ENCODE measurements at places on chromosomes 12 and 14. TPM values are rescaled to one million over a fixed set of nuclear protein-coding genes. Genes with fewer than 3 reads are reported as not detected.
A peak's percentile ranks its signal among the peaks of the same experiment; 100 is the strongest.

The GTF2A1 gene
- total RNA-seq, result 23.3 TPM

The OTX2 gene
- not detected for total RNA-seq

The AMDHD1 gene
- 1.2 TPM for total RNA-seq

The SYNDIG1L gene
- 0.26 TPM for total RNA-seq

The SYCP3 gene
- 0.32 TPM for total RNA-seq

The OR6C75 gene
- total RNA-seq, result not detected

The SMCO2 gene
- total RNA-seq, result not detected

The DTX1 gene
- total RNA-seq, result 4.1 TPM

The PTGES3 gene
- total RNA-seq, result 201 TPM

The POTEG gene
- not detected for total RNA-seq

The RHEBL1 gene
- total RNA-seq, result 0.29 TPM

The ACVRL1 gene
- 37.1 TPM for total RNA-seq

The CTSG gene
- 4.9 TPM for total RNA-seq

GRCh38 chr12:56431850-56432249, 17.4 kb downstream of the TIMELESS start:
- DNase-seq, result no peak

GRCh38 chr12:74530676-74531075, 7.0 kb upstream of the ATXN7L3B start:
- DNase-seq, result no peak

DNA sequence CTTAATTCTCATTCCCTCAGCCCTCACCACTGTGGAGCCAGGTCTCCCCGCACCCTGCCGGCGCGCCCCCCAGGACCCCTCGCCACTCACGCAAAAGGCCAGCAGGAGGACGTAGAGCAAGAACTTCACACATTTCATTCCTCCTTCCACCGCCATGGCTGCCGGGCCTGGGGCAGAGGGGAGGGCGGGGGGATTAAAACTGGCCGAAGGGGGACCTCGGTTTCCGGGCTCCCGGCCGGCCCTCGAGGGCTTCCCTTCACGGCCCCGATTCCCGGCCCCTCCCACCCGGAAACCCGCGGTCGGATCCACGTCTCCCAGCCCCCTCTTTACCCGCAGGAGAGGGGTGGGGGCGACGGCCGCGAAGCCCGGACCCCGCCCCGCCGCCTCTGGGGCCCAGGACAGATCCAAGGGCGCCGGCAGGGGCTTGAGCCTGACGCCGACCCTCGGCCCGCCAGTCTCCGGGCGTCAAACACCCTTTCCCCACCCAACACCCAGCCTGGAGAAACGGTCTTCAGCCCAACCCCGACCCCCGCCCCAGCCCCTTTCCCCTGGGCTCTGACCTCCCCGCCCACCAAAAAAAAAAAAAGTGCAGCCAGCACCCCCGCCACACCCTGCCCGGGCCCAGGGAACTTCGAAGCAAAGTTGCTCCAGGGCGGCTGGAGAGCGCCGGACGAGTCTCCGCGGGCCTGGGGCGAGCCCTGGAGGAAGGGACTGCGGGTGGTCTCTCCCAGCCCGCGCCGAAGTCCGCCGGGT, 447 bp downstream of the CD63 start:
- DNase-seq, result peak; percentile 76

GRCh38 chr12:10673659-10674384, at the start of gene STYK1:
STYK1 (minus strand) TSS chr12:10674052; CDS start chr12:10634618, 39,434 bp downstream.
- DNase-seq, result peak; percentile 71

DNA sequence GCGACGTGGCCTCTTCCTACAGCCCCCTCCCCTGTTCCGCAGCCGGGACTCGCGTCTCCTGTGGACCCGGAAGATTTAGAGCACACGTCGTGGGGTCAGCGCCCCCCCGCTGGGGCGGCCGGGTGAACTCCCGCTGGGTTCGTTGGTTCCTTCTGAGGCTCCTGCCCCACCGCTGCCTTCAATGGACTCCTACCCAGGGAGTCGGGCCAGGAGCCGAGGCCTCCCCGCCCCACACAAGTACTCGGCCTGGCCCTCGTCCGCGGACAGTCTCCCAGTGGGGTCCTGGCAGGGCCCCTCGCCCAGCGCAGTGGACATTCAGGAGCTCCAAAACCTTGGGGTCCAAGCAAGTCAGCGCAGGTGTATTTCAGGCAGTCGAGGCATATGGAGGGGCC, 1.2 kb downstream of the MMP17 start:
- DNase-seq, result no peak

DNA sequence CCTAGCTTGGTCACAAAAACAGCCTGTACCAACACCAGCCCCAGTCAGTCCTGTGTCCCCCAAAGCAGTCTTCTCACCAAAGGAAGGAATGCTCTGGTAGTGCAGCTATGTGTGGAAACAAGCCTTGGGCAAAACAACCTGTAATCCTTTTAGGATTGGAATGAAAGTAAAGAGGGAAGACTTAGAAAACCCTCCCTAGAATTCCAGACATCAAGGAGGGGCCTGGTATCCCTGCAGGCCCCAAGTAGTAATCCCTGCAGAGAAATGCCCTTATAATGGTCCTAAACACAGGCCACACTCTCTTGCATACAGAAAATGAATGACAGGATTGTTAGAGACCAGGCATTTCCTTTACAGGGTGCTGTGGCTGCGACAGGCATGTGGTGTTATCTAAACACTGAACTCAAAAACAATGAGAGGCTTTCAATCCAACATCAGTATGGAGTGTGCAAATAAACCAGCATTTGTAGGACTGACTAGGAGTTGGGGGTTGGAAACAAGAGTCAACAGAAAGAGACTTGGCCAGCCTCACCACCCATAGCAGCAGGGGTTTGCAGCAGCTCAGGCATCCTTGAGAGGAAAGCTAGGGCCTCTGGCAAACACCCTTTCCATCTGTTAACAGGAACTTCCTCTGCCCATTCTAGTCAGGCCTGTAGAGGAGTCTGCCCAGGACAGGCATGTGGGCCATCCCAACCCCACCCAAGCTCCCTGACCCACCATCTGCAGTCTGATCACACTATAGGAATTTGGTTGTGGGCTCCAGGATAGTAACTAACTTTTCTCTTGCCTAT, 59.1 kb downstream of the DCAF5 start:
- no peak for DNase-seq

DNA sequence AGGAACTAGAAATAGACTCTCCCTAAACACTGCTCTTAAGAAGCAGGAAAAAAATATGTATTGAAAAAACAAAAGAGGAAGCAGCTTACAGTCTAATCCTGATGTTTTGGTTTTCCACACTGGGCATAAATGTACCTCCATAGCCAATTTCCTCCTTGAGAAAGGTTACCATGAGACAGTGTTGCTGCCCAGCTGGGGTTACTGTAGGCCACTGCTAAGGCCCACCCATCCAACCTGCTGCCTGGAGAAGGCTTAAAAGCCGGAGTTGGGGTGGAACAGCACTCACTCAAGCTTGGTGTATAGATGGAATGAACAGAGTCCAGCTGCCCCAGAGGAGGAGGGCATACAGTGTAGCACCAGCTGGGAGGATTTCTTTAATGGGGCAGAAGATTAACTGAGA, 41.1 kb downstream of the ERG28 start:
- no peak for DNase-seq

- DNase-seq, result no peak
Measured at GRCh38 chr12:94957006-94957405, 46.5 kb downstream of the NDUFA12 start.

GRCh38 chr12:124401704-124402221, 106.9 kb downstream of the RFLNA start:
- DNase-seq, result no peak

GRCh38 chr12:26726956-26727355, 106.0 kb downstream of the ITPR2 start:
- DNase-seq, result no peak

GRCh38 chr14:54890788-54891187, 11.8 kb downstream of the GCH1 start:
- DNase-seq, result no peak

GRCh38 chr12:14871247-14871646, 14.4 kb downstream of the MGP start:
- DNase-seq, result no peak

- no peak for DNase-seq
Measured at GRCh38 chr12:25186038-25186787, 8.7 kb downstream of the DNAI7 start.

GRCh38 chr12:104280111-104280510, 23.4 kb upstream of the EID3 start:
- no peak for DNase-seq

- DNase-seq, result no peak
Measured at GRCh38 chr14:49966971-49967630, 74.2 kb downstream of the ARF6 start.

- no peak for DNase-seq
Measured at GRCh38 chr12:107649661-107650061, 35.9 kb upstream of the PWP1 start.

- DNase-seq, result no peak
Measured at GRCh38 chr12:28704477-28705169, 444.5 kb upstream of the FAR2 start.

- DNase-seq, result peak; percentile 35
Measured at GRCh38 chr12:14885718-14886221, at the start of gene MGP. MGP (minus strand) TSS chr12:14885854; CDS start chr12:14885791, 63 bp downstream.

- no peak for DNase-seq
Measured at GRCh38 chr14:33880330-33880729, 70.5 kb downstream of the EGLN3 start.

GRCh38 chr14:105045710-105046326, 19.4 kb downstream of the GPR132 start:
- DNase-seq, result peak; percentile 89

DNA sequence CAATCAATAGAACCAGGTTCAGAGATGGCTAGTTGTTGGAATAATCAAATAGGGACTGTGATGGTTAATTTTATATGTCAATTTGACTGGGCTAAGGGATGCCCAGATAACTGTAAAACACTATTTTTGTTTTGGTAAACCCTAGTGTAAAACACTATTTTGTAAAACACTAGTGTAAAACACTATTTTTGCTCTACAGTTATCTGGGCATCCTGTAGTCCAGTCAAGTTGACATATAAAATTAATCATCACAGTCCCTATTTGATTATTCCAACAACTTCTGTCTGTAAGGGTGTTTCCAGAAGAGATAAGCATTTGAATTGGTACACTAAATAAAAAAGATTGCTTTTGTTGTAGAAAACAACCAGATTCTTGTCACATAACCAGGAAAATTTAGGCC, 15.6 kb upstream of the EML5 start:
- DNase-seq, result no peak

GRCh38 chr12:62668782-62669181, 202.2 kb downstream of the MON2 start:
- DNase-seq, result no peak

- DNase-seq, result peak; percentile 44
Measured at GRCh38 chr14:106185837-106186233, 659.5 kb downstream of the TMEM121 start.

- no peak for DNase-seq
Measured at GRCh38 chr12:102379346-102380162, 100.8 kb downstream of the IGF1 start.

DNA sequence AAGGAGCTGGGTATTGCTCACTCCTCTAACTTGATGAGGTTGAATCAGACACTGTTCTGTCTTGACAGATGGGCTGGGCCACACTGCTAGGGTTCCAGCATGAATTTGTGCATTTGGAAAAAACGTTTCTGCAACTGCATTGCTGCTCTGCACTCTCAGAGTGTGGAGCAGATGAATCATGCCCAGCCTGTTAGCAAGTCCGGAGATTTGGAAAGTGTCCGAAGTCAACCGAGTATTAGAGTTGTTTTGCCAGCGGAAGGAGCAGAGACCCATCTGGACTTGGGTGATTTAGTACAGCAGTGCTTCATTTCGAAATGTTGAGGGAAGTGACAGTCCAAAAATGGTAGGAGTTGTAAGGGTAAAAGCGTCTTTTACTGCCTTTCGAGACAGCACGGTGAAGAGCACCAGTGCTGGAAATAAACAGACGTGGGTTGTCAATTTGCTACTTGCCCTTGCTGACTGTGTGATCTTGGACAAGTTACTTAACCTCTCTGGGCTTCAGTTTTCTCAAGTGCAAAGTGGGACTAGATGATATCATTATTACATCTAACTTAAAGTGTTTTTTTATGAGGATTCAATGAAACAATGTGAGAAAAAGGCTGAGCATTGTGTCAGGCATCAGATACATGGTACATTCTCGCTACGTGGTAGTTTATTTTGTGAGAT, 139.5 kb downstream of the CHST11 start:
- peak; percentile 37 for DNase-seq

DNA sequence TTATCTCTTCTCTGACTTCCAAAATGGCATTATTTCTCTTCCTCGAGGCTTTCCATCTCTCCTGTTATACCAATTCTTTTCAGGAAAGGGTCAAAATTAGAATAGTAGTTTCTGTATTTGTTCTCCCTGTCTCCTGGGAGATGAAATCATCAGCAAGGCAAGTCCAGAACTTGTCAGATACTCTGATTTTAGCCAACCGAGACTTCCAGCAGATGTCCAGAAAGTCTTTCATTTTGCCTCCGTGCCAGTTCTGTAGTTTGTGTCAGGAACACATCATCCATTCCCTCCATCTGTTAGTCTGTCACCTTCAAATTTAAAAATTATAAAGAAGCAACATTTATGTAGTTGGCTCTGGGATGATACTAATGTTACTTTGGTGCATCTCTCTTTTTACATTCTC, 275.7 kb downstream of the CCDC59 start:
- DNase-seq, result no peak

DNA sequence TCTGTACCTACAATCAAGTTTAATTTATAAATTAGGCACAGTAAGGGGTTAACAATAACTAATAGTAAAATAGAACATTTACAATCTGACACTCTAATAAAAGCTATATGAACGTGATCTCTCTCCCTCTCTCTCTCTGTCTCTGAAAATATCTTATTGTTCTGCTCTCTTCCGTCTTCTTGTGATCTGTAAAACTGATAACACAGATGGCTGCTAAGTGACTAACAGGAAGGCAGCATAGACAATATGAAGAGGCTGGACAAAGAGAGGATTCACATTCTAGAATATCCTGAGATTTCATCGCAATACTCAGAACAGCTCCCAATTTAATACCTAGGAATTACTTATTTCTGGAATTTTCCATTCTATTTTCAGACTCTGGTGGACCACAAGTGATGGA, 827.2 kb downstream of the FLRT2 start:
- no peak for DNase-seq

DNA sequence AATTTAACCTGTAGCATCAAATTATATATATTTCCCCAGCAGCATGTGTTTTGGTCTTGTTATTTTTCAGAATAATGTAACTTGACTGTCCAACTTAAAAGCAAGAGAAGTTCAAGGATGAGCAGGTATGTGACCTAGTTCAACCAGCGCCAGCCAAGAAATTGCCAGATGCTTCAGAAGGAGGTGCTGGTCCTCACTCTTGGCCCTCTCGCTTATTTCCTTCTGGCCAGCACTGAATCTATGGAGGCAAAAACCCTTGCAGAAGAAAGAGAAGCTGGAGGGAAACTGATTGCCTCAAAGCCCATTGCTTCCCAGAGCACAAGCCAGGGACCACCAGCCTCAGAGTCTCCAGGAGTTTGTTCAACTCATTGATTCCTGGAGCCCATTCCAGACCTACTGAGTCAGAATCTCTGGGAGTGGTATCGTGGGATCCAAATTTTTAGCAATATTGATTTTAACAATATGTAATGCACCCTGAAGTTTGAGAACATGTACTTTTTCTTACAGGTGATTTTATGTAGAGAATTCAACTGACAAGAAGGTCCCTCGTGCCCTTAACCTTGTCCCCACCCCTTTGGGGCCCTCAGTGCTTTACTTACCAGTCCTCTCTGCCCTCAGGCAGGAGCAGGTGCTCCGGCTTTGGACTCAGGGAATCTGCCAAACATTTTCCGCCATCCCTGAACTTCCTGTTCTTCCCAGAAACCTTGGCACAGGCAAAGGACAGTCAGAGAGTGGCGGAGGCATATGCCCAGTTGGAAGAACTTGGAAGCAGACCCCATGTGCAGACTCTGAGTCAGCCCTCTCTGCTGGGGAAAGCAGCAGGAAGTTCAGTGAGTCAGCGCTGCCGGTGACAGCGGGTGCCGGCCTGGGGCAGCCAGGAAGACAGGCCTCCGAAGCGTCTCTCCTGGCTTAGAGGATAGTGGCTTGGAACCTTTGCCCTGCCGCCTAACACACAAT, 10.4 kb downstream of the BEST3 start:
- DNase-seq, result peak; percentile 61
